ENCODE measurements at places on chromosomes 2 and 18. TPM values are rescaled to one million over a fixed set of nuclear protein-coding genes. Genes with fewer than 3 reads are reported as not detected.

DNA sequence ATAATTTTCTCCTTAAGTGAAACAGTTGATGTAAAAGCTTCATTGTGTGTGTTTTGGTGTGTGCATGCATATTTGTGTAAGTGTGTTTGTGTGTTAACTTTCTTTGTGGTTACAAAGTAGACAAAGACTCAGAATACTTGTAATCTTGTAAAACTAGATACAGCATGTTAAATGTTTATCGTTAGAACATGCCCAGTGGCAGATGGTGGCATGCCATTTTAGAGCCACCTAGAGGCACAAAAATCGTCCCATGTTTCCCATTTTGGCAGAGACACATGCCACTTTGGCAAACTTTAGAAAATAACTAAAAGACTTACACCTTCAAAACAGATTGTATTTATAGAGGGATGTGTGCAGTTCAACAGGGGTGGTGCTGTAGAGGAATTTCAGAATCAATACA lies 224.1 kb downstream of the LRP1B start:
- DNase-seq: no peak

The CDH7 gene
- 3.3 TPM for total RNA-seq

DNA sequence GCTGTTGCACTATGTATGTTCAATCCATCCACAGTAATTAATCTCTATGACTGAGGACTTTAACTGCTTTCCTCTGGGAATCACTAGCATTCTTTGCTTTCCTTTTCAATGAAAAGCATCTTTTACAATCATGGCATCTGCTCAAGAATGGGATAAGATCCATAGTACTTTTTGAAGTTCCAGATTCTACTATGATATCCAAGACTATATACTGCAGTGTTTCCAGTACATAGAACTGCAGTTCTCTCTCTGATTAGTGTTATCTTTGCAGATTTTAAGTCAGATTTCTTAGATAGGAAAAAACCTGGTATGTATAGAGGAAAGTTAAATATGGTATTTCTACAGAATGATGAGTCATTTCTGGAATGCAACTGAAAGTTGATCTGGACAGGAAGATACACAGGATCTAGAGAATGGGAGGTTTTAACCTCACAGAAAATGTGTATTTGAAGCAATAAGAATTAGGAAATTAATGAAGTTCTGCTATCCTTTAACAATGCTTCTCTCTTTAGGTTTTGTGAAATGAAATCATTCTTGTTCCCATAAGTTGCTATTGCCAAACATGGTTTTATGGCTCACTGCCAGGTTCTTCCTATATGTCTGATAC lies 670.7 kb downstream of the ERBB4 start:
- DNase-seq: no peak

DNA sequence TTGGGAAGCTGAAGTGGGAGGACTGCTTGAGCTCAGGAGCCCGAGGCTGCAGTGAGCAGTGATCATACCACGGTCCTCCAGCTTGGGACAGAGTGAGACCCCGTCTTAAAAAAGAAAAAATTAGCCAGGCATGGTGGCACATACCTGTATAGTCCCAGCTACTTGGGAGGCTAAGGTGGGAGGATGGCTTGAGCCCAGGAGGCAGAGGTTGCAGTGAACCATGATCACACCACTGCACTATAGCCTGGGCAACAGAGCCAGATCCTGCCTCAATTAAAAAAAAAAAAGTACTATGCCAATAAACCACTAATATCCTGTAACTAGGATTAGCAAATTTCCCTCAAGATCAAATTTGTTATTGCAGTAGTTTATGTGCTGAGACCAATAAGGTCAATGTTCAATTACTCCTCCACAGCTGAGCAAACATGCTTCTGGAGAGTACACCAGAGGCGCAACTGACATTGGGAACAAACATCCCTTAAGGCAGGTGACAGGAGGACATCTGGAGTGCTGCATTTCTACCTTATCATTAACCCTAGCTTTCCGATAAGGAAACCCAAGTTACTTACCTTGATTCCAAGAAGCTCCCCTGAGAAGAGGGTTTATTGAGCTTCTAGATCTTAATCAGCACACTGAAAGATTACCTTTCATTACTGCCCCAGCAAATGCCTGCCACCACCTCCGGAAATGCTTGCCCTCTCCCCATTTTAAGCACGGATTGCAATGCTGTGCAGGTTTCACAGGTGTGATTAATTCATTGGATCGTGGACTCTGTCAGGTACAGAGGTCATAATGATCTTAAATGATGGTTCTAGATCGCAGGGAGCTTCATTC lies 26.2 kb downstream of the MGAT4A start:
- no peak for DNase-seq

DNA sequence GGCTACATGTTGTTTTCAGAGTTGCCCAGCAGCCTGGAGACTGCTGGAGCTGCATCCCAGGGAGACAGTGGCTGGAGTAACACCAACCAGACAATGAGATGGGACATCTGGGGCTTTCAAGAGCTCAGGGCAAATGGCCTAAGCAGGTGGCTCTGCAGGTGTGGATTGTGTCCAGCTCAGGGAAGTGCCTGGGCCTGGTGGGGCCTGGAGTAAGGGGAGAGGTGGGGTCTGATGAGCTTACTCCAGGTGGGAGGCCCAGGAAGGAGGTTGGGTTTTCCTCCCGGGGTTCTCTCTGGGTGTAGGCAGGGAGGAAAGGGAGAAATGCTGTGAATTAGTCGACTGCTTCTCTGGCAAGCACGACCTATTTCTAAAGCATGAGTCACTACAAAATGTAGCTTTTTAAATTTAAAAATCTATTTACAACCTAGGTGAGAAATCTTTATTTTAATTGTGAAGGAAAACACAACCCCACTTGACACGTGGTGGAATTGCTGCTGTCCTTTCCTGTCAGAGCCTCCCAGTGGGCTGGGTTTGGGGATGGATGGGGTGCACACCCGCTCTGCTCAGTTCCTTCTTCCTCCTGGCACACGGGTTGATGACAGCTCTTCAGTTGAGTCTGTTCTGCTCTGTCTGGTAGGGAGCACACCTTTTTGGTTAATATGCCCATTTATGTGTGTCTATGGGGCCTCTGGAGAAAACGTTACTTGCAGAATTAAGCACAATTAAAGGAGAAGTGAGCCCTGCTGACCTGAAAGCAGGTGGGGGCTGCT lies 81.6 kb downstream of the SH3RF3 start:
- DNase-seq: no peak

DNA sequence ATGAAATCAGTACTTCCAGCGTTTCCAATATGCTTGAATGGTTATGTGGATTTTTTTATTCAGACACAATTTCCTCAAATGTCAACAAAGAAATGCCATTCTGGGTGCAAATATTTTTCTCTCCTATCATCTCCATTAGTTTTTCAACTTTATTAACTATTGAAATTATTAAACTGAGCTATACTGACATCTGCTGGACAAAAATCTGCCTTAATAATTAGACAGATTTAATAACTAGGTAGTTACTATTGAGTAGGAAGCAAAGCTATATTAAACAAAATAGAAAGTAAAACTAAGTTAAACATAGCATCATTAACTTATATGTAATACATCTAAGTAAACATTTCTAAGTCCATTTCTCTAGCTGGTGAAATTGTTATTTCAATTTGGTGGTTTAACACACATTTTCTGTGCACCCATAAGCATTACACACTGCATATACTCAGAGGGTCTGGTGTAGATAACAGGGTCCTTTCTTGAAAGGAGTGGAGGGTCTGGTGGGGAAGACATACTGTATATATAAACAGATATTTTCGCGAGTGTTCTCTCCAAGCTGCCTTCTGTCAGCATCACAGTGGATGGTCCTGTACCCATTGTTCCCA lies 77.0 kb downstream of the LANCL1 start:
- peak; percentile 51 for DNase-seq

DNA sequence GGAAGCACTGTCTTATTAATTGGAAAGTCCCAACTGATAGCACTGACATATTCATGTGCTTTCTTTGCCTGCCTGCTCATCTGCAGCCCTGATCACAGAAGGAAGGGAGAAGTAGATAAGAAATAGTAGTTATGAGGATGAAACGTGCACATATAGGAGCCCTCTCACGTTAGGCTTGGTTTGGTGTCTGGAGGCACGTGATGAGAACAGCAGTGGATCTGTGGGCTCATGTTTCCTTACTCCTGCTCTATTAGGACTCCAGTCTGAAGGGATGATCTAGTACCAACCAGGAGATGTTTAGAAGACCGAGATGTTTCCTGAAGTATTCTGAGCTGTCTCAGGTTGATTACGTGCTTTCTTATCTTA lies 84.9 kb downstream of the MAP4K4 start:
- no peak for DNase-seq

The RRM2 gene
- 46.9 TPM for total RNA-seq

- DNase-seq: no peak
Measured at GRCh38 chr18:77004555-77005380, 127.8 kb downstream of the MBP start.

- no peak for DNase-seq
Measured at GRCh38 chr2:196617430-196617829, 22.1 kb upstream of the CCDC150 start.

DNA sequence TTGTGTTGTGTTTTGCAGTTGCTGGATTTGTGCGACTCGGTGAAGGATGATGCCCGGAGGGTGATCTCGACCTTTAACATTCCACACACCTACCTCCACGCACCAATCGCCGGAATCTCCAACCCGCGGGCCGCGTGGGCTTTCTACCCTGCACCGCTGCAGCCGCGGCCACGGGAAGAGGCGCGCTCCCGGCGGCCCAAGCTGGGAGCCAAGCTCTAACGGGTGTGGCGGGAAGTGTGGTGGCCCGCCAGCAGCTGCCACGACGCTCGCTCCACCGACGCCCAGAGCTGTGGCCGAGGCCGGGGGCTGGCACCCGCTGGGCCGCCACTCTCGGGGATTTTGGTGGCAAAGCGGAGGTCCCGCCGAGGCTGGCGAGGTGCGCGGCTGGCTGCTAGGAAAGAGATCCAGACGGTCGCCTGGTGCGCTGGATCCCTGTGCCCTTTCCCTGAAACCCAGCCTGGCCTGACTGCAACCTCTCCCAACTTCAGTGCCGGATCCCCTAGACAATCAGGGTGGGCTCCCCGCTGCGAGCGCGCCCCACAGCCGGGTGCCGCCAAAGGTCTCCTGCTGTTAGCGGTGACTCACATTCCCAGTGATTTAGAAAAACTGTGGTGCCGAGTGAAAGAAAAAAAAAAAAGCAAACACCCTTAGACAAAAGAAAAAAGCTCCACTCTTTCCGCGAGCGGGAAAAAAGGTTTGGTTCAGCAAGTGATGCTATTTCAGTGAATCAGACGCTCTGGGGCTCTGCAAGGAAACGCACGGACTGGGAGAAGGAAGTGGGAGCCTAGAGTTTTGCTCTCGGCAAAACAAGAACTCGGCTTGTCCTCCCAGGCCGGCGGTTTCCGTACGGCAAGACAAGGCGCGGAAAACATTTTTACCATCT lies 2.9 kb upstream of the BCL2L11 start:
- no peak for DNase-seq

The PTPRM gene
- total RNA-seq: 43.7 TPM

- no peak for DNase-seq
Measured at GRCh38 chr2:168198476-168199207, 48.8 kb downstream of the STK39 start.

- DNase-seq: no peak
Measured at GRCh38 chr2:164722616-164723338, 101.5 kb upstream of the GRB14 start.

The PIEZO2 gene
- 0.61 TPM for total RNA-seq

The BCL11A gene
- 3.1 TPM for total RNA-seq

GRCh38 chr2:102044235-102044896 lies 52.6 kb downstream of the IL1R2 start:
- DNase-seq: no peak
